Breast epithelium (tissue), 4 donors: ENCODE measurements at places on chromosomes 11 and 22.

- no peaks in the 10 kb centered on the region for H3K36me3 ChIP-seq
- no peak for DNase-seq
- H3K4me1 ChIP-seq: no peaks in the 10 kb centered on the region
- no peak overlapping the region for H3K4me3 ChIP-seq
Observed at GRCh38 chr22:23888615-23889401, 5.4 kb upstream of the MIF start.

DNA sequence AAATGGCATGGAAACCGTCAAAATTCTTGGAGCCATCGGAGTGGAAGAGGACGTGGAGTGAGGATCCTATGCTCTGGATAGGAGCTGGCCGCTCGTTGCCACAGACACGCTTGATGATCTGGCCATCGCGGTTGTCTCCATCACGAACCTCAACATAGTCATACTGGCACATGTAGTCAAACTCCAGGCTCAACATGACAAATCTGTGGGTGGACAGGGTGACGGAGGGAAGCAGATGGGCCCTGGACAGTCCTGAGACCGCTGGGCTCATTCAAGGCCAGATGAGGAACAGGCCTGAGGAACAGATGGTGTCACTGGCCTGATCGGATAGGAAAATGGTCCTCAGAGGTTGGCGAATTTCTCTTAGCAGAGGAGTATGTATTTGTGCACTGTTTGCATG is 51.3 kb upstream of the SLC1A2 start:
- H3K36me3 ChIP-seq: no peaks in the 10 kb centered on the region
- H3K27me3 ChIP-seq: no peaks in the 10 kb centered on the region
- H3K4me1 ChIP-seq: no peaks in the 10 kb centered on the region
- H3K27ac ChIP-seq: no peak overlapping the region
- H3K4me3 ChIP-seq: no peak overlapping the region
- no peak for DNase-seq

GRCh38 chr11:123194337-123195187 is 486 bp downstream of the CLMP start:
- peak overlapping the region; percentile 83 for H3K27ac ChIP-seq
- H3K36me3 ChIP-seq: no peaks in the 10 kb centered on the region
- no peak for DNase-seq

DNA sequence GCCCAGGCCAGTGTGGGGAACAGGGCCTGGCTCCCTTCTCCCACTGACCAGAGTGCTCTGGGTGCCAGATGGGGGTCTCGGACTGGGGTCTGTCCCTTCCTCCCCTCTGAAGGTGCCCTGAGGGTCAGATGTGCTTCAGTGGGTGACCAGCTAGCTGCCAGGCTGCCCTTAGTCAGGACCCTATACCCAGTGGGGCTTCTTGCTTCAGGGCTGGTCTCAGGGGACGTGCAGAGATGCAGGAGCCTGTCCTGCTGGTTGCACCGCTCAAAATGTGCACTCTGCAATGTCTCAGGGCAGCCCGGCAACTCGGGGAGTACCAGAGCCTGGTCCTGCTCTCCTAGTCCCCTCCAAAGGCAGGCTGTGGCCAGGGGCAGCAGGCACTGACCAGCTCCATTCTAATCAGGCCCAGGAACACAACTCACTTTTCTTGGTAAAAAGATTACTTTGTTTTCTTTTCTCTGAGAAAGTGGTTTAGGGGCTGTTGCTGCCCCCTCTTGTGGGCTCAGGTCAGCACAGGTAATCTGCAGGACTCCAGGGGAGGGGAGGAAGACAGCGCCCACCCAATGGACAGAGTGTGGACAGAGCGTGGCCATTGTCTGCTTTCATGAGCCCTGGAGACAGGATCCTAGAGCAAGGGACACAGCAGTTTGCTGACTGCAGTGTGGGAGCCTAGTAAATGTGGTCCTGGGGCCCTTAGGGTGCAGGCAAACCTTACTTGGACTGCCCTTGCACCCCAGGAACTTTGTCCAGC is 80.9 kb downstream of the MED15 start:
- no peaks in the 10 kb centered on the region for H3K27me3 ChIP-seq
- H3K36me3 ChIP-seq: peaks cover 17% of the 10 kb centered on the region
- no peak overlapping the region for H3K27ac ChIP-seq
- no peaks in the 10 kb centered on the region for H3K4me1 ChIP-seq
- no peak for DNase-seq

DNA sequence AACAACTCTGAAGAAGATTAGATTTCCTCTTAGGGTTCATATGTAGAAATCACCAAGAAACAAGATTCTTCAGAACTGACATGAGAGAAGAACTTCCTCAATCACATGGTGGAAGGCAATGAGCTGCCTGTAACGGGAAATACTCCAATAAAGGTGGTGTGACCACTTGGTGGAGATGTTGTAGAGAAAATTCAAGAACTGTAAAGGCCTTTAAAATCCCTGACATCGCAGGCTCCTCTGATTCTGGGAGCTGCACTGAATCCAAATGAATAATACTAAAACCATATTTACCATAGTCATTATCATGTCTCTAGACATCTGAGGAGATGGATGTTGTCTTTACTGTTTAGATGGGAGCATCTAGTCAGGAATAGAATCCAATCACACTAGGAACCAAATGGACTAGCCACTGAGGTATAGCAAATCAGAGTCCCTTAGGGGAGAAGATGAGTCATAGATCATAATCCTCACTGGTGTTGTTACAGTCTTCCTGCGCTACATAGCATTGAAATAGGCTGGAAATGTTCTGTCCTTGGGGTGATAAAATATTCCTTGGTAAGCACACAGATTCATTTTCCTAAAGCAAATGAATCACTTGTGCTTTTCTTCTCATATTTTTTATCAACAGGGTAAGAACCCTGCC is 321.6 kb upstream of the TENM4 start:
- DNase-seq: no peak
- no peaks in the 10 kb centered on the region for H3K36me3 ChIP-seq
- H3K27ac ChIP-seq: no peak overlapping the region
- no peaks in the 10 kb centered on the region for H3K4me1 ChIP-seq

- no peak overlapping the region for H3K4me3 ChIP-seq
- no peaks in the 10 kb centered on the region for H3K36me3 ChIP-seq
- H3K27ac ChIP-seq: peak overlapping the region; percentile 59
Observed at GRCh38 chr11:35134403-35135148, 4.4 kb upstream of the CD44 start.

- peaks cover 9% of the 10 kb centered on the region for H3K4me1 ChIP-seq
- H3K4me3 ChIP-seq: no peak overlapping the region
- no peak overlapping the region for H3K27ac ChIP-seq
- H3K36me3 ChIP-seq: no peaks in the 10 kb centered on the region
- H3K27me3 ChIP-seq: no peaks in the 10 kb centered on the region
- DNase-seq: no peak
Observed at GRCh38 chr11:13318498-13319295, 41.1 kb downstream of the BMAL1 start.

GRCh38 chr11:103491777-103492176 is 382.6 kb downstream of the DYNC2H1 start:
- no peak overlapping the region for H3K4me3 ChIP-seq
- H3K36me3 ChIP-seq: no peaks in the 10 kb centered on the region
- no peaks in the 10 kb centered on the region for H3K27me3 ChIP-seq
- H3K4me1 ChIP-seq: no peaks in the 10 kb centered on the region

DNA sequence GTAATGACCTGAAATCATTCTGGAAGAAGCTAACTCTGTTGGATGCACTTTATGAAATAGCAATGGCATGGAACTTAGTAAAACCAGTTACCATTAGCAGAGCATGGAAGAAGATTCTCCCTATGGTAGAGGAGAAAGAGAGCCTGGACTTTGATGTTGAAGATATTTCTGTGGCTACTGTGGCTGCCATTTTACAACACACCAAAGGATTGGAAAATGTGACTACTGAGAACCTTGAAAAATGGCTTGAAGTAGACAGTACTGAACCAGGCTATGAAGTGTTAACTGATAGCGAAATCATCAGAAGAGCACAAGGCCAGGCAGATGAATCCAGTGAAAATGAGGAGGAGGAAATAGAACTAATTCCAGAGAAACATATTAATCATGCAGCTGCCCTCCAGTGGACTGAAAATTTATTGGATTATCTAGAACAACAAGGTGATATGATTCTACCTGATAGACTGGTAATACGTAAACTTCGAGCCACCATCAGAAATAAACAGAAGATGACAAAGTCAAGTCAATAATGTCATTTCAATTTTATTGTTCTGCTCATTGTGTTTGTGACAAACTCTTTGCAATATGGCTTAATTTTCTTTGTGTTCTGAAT is 2.0 kb downstream of the JRKL start:
- H3K4me1 ChIP-seq: peaks cover 12% of the 10 kb centered on the region
- H3K27ac ChIP-seq: no peak overlapping the region
- DNase-seq: no peak
- no peak overlapping the region for H3K4me3 ChIP-seq
- H3K27me3 ChIP-seq: no peaks in the 10 kb centered on the region

DNA sequence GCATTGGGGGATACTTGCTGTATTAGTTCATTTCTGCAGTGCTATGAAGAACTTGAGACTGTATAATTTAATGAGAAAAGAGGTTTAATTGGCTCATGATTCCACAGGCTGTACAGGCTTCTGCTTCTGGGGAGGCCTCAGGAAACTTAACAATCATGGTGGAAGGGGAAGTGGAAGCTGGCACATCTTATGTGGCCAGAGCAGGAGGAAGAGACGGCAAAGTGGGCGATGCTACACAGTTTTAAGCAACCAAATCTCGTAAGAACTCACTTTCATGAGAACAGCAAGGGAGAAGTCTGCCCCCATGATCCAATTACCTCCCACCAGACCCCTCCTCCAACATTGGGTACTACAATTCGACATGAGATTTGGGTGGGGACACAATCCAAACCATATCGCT is 55.1 kb downstream of the TMPRSS5 start:
- no peak for DNase-seq
- no peaks in the 10 kb centered on the region for H3K27me3 ChIP-seq
- no peak overlapping the region for H3K4me3 ChIP-seq
- no peaks in the 10 kb centered on the region for H3K36me3 ChIP-seq

- H3K36me3 ChIP-seq: no peaks in the 10 kb centered on the region
- DNase-seq: no peak
- no peaks in the 10 kb centered on the region for H3K27me3 ChIP-seq
- H3K4me3 ChIP-seq: no peak overlapping the region
- H3K4me1 ChIP-seq: no peaks in the 10 kb centered on the region
Observed at GRCh38 chr11:76033699-76034098, 172.6 kb downstream of the WNT11 start.

DNA sequence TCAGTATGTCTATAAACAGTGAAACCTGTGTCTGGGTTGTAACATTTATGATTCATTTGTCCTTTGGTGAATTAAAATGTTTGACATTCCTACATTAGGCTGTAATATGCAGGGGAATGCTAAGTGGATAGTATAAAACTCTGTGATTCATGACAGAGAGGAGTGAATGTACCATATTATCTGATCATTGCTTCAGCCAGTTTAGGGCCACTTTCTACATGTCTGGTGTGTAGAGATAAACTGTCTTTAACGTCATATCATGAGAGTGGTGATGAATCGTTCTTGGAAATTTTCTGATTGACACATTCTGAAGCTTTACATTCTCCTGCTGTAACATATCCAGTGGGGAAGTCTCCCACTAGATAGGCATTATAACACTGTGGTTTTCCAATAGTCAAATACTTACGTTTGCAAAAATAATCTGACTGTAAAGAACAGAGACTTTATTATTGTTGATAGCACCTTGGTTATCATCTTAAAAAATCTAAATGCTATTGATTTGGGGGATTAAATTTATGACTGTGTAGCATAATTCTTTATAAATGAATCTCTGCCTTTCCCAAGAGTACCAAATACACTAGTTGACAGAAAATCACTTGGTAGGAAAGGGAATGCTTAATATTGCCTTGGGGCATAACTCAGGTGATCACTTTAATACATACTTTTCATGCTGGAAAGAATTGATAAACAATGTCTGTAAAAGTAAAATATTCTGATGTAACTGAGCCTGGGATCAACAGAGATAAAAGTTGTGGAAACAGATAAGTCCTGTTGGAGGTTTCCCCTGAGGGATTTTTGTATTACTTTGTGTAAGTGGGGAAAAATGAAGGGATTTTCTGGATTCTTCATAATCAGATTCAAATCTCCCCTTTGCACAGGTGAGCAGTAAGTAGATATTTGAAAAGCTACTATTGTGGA is 427.9 kb downstream of the JRKL start:
- no peaks in the 10 kb centered on the region for H3K4me1 ChIP-seq
- no peaks in the 10 kb centered on the region for H3K36me3 ChIP-seq
- no peak for DNase-seq
- no peak overlapping the region for H3K4me3 ChIP-seq

DNA sequence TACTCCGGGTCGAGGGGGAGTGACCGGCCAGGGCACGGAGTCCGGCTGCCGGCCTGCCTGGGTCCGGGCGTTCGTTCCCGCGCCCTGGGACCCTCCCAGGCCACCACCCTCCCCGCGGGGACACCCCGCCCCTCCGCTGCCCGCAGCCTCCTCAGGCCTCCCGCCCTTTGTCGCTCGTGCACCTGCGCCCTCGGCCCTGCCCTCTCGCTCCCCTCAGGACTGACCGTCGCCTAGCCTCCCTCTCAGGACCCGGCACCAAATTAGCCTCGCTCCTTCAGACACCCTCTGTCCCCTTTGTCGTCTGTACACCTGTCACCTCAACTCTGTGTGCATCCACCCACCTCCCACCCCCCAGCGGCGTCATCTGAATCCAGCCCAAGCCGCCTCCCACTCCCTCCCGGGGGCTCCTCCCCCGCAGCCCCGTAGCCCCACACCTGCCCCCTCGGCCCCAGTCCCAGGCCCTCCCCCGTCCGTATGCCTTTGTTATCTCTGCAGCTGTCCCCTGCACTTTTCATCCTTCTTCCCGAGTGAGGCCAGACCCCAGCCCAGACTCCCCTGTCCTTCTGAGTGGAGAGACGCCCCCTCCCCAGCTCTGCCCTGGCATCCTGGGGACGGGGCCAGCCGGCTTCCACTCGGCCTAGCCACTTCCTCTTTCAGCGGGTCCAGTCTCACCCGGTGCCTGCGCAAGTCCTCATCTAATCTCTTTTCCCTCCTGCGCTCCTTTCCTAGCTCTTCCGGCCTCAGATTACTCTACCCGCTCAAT is 643 bp downstream of the TIGD3 start:
- H3K36me3 ChIP-seq: no peaks in the 10 kb centered on the region
- H3K4me3 ChIP-seq: peak overlapping the region; percentile 78
- peaks cover 4% of the 10 kb centered on the region for H3K4me1 ChIP-seq
- DNase-seq: no peak
- H3K27ac ChIP-seq: peak overlapping the region; percentile 62
- H3K27me3 ChIP-seq: no peaks in the 10 kb centered on the region

GRCh38 chr11:131591051-131591461 is 220.6 kb downstream of the NTM start:
- DNase-seq: no peak
- H3K27ac ChIP-seq: no peak overlapping the region
- H3K4me3 ChIP-seq: no peak overlapping the region
- H3K36me3 ChIP-seq: no peaks in the 10 kb centered on the region
- peaks cover 3% of the 10 kb centered on the region for H3K27me3 ChIP-seq

DNA sequence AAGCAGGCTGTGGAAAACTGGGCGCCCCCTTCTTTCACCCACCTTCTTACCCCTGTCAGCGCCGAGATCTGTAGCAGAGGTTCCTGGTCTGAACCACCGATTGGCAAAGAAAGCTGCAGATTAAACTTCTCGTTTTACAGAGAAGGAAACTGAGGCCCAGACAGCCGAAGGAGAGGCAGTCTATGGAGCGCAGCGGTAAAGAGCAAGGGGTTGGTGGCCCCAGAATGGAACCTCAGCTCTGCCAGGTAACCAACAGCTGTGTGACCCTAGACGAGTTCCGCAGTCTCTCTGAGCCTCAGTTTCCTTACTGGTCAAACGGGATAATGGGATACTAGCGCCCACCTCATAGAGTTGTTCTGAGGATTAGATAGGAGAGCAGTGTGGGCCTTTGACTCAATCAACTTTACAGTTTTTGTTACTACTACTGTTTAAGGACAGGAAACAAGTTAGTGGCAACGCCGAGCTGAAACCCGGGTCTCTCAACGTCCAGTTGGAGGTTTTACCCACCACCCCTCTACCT is 3.1 kb upstream of the WT1 start:
- no peaks in the 10 kb centered on the region for H3K36me3 ChIP-seq
- H3K4me1 ChIP-seq: peaks cover 4% of the 10 kb centered on the region
- H3K4me3 ChIP-seq: no peak overlapping the region
- DNase-seq: no peak
- H3K27ac ChIP-seq: no peak overlapping the region
